Stimulated activated CD4-positive, alpha-beta T cell treated with anti-CD3 and anti-CD28 coated beads, Interleukin-15, amount 100 ng/mL, for 24 hours (primary cell): ENCODE measurements at places on chromosomes 5 and 9.
A peak's percentile ranks its signal among the peaks of the same experiment; 100 is the strongest.

DNA sequence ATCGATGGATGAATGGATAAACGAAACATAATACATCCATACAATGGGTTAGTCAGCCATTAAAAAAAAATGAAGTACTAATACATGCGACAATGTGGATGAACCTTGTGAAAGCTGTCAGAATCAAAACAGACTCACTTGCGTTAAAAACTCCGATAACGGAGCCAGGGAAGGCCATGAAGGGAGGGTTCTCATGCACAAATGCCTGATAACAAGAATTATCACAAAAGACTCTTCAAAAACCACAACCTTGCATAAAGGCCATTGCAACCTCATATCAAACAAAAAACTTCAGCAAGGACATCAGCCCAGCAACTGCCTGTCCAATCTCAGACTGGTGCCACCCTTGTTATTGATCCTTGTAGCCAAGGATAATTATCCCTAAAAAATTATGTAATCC lies 13.7 kb downstream of the ERMP1 start:
- no peak for DNase-seq

DNA sequence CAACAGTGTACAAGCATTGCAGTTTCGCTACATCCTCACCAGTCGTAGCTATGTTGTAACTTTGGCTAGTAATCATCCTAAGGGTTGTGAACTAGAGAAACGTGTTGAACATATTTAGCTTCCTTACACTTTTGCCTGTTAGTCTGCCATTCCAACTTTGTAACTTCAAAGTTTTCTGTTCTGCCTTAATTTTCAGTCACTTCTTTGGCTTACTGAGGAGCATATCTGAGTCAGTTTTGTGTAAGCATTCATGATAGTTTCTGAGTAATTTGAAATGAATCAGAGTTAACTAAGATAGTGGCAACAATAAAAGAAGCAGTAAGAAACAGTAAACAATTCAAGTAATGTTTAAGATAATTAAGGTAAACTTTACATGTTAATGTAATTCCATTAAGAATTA lies 58.9 kb upstream of the MCCC2 start:
- no peak for DNase-seq

GRCh38 chr5:179227580-179228311 lies 117.5 kb downstream of the ADAMTS2 start:
- DNase-seq: no peak

DNA sequence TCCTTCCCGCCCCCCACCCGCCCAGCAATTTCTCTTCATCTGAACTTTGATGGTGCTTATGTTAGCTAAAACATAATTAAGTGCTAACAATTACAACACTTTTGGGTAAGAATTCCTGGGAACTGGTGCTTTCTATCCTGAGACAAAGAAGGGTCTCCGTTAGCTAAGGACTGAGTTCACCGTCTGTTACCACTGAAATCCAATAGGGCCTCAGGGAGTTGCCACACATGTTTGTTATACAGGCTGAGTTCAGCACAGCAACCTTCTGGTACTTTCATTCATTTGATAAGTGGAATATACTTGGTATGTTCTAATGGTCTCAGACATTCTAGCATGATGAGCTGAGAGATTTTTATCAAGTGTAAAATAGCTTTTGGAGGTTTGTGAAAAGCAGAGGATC lies 437.9 kb downstream of the EFNA5 start:
- no peak for DNase-seq

DNA sequence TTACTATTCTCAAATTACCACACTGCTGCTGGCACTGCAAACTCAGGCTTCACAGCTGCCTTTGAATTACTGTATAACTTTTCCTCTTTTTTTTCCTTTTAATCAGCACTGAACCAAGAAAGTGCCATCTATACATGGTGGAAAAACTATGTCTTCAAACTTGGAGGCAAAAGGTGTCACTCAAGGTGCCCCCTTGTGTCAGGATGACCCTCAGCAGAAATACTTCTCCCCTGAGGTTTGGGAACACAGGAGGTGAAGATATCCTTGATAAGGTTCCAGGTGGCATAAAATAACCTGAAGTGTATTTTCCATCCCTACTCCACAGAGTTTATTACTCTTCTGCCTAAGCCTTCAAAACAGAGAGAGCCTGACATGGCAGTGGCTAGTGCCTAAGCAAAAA lies 14.5 kb downstream of the FRMD3 start:
- no peak for DNase-seq

DNA sequence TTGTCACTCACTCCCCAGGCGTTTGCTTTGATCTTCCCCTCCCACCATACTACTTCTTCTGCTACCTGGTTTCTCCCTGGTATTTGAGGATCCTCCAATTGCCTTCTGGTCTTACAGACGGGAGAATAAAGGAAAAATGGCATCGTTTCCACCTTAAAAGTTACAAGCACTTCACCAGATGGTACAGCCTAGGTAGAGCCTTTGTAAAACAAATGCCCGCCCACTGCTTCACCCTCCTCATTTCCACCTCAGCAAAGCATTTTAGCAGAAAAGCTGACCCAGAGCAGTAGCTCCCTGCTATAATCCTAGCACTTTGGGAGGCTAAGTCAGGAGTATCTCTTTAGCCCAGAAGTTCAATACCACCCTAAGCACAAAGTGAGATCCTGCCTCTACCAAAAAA lies 5.1 kb upstream of the ANXA2R start:
- DNase-seq: no peak

GRCh38 chr5:143600396-143601075 lies 197.1 kb upstream of the NR3C1 start:
- DNase-seq: no peak

DNA sequence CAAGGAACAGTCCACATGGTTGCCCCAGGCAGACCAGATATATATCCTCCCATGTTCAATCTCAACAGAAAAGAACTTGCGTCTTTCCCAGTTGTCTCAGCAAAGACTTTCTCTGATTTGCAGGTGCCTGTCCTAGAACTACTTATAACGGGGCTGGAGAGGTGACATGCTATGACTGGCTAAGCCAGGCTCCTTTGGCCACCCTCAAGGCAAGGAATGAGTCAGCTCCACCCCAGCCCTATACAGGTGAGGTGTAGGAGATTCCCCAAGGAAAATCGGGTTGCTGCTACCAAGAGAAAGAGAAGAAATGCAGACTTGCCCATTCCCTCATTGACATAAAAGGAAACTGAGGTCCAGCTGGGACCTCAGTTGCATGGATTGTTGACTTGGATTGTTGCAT lies 127.4 kb downstream of the GALNT10 start:
- DNase-seq: no peak

GRCh38 chr5:116365006-116365496 lies 209.6 kb downstream of the SEMA6A start:
- no peak for DNase-seq

GRCh38 chr5:72041654-72042053 lies 65.6 kb upstream of the MAP1B start:
- no peak for DNase-seq

- no peak for DNase-seq
Observed at GRCh38 chr9:107648153-107648715, 158.7 kb upstream of the KLF4 start.

- no peak for DNase-seq
Observed at GRCh38 chr5:139911425-139912120, 116.0 kb downstream of the PSD2 start.

GRCh38 chr5:12313602-12314001 lies 409.4 kb upstream of the CTNND2 start:
- no peak for DNase-seq

DNA sequence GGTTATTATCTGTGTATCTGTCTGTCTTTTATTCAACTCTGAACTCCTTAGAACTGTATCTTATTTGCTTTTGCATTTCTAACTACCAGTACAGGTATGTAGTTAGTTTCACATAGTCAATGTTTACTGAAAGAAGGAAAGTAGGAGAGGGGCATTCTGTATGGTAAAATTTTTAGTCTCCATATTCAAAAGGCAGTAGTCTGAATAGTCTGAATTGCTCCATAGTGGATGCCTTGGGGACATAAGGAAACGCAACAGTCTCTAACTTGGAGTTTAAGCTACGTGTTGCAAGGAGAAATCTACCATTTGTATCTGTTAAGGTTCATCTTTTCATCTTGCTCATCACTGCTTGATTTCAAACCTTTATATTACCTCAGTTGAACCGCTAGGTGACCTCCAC lies 26.2 kb downstream of the RASGRF2 start:
- DNase-seq: no peak

GRCh38 chr9:76086539-76086938 lies 196.1 kb downstream of the PCSK5 start:
- no peak for DNase-seq

- peak; percentile 13 for DNase-seq
Observed at GRCh38 chr9:109098960-109099308, 20.8 kb downstream of the TMEM245 start.

DNA sequence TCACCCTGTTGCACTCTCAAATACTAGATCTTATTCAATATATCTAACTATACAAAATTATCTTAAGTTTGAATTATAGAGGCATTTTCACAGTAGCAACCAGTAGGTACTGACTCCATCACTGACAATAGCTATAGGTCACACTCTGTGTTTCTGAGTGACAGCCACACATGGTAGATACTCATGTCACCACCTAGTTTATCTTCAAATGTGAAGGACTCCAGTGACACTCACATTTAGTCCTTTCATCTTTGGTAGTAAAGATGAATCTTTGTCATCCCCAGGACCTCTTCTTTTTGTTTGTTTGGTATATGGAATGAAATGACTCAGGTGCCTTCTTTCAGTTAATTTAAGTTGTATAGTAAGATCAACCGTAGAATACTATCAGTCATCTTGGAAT lies 102.5 kb upstream of the DHFR start:
- DNase-seq: no peak

GRCh38 chr5:80168388-80169028 lies 87.3 kb downstream of the SERINC5 start:
- no peak for DNase-seq

DNA sequence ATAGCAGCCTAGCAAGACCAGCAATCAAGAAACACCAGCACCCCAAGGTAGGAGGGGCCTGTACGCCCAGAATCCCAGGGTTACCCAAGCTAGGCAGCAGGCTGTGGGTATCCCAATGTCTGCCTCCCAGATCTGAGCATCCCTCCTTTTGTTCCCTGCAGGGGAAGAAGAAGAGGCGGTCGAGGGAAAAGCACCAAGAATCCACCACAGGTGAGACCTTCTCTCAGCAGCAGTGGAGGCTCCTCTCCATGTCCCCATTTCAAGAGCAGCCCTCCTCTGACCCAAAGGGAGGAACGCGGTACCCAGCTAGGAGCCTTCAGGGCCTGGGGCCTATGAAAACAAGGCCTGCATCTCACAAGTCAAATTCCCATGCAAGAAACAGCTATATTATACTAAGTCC lies 28.9 kb downstream of the TCF7 start:
- no peak for DNase-seq

DNA sequence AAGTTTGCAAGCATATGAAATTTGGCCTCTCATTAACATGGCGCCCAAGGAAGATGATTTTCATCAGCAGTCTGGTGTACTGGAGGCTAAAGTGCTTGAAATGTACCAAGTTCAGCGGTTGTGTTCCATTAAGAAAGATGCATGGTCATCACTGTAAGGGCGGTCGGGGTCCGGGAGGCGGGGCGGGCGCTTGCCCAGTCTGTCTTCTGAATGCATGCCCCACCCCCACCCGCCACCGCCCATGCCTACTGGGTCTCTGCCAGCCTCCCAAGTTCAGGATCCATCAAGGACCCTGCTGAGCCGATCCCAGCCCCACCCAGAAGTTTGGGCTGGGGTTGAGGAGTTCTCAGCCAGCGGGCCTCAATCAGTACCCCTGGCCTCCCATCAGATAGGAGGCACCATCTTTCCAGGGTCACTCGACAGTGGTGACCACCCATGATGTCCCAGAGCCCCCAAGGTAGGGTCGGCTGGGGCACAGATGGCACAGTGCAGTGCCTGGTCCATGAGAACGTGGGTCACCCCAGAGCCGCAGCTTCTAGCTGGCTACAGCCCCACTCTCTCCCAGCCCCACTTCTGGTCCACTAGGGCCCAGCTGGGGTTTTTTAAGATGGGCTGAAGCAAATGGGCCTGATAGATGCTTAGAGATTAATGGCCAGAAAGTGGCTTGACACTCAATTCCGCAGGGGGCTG lies 24.4 kb upstream of the PRDM12 start:
- no peak for DNase-seq

DNA sequence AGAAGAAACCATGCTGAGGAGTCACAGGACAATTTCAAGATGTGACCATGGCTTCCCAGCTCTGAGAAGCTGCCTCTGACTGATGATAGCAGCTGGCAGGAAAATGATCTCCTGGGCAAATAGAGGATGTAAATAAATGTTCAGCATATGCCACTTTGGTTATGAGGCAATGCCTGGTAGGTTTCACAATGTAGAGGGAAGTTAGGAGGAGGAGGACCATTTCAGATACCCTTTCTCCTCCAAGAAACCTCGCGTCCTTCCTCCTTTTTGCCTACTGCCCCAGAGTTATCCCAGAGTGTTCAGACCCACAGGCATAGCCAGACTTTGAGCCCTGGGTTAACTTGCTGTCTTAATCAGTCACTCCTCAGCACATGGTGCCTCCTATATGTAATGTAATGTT lies 541.6 kb upstream of the DAP start:
- no peak for DNase-seq
